ENCODE measurements at places on chromosomes 6 and 20.

DNA sequence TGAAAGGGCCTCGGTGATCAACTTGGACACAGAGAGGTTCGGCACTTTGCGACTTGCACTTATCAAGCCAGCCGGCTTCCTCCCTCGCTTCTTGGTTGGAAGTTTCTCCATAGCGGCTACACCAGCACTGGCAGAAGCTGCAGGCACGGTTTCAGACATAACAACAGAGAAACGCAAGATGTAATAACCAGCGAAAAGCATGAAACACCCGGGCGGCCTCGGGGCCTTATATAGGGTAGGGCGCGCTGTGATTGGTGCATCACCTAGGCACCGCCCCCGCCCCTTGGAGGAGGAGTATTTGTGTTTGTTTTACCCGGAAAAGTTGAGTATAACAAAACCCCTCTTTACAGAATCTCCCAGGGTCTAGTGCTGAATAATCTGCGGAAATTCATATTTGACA is 20.7 kb downstream of the HFE start:
- no peak for DNase-seq

DNA sequence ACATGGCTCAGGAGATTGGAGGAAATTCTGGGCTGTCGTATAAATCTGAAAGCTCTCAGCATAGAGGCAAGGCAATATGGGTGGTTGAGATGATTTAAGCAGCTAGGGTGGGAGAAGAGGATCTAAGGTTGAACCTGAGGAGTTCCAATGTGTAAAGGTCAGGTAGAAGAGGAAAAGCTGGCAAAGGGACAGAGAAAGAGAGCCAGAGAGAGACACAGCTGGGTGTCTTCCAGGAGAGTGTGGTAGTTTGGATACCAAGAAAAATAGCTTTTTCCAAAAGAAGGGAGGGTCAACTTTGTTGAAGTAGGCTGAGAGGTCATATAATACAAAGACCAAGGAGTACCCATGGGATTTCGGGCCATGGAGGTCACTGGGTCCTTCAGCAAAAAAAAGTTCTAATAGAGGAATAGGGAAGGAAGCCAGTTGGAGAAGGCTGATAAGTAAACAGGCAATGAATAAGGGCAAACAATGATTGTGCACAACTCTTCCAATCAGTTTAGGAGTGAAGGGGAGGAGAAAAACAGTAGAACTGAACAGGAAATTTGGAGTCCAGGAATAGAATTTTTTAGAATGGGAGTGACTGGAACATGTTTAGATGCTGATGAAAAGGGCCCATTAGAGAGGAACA is 135.1 kb downstream of the QRSL1 start:
- DNase-seq = no peak

DNA sequence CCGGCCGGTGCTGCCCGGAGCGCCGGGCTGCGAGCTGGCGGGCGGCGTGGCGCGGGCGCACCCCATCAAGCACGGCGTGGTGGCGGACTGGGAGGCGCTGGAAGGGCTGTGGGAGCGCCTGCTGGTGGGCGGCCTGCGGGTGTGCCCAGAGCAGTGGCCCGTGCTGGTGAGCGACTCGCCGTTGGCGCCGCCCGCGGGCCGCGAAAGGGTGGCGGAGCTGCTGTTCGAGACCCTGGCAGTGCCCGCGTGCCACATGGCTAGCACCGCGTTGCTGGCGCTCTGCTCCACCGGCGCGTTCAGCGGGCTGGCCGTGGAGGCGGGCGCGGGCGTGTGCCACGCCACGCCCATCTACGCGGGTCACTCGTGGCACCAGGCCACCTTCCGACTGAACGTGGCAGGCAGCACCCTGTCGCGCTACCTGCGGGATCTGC is 517 bp downstream of the ACTL10 start:
- no peak for DNase-seq

GRCh38 chr6:19416811-19417210 is 420.4 kb upstream of the ID4 start:
- DNase-seq = no peak
